Putamen (tissue), 1 donor: ENCODE measurements at places on chromosomes 2 and 18.
A peak's percentile ranks its signal among the peaks of the same experiment; 100 is the strongest.

DNA sequence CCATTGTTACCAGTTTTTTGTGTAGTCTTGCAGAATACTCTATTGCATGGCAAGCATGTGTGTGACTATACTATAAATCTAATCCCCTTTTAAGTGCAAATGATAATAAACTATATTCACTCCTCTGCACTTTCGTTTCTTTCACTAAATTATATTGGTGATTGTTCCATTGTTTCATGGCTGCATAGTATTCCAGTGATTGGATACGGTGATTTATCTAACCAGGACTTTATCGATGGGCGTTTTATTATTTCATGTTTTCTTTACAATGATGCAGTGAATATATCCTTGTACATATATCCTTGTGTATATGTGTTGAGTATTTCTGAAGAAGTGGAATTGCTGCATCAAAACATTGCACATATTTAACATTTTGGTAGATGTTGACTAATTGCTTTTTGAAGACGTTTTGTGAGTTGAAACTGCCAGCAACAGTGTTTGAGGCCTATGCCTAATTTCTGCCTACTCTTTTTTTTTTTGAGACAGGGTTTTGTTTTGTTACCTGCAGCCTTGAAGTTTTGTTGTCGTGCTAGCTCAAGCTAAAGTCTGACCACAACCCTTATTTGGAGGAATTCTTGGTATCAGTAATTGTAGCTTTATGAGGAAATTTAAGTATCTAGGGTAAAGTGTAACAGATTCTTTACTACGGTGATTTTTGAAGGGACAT lies 2.7 kb downstream of the MIB1 start:
- DNase-seq: no peak

DNA sequence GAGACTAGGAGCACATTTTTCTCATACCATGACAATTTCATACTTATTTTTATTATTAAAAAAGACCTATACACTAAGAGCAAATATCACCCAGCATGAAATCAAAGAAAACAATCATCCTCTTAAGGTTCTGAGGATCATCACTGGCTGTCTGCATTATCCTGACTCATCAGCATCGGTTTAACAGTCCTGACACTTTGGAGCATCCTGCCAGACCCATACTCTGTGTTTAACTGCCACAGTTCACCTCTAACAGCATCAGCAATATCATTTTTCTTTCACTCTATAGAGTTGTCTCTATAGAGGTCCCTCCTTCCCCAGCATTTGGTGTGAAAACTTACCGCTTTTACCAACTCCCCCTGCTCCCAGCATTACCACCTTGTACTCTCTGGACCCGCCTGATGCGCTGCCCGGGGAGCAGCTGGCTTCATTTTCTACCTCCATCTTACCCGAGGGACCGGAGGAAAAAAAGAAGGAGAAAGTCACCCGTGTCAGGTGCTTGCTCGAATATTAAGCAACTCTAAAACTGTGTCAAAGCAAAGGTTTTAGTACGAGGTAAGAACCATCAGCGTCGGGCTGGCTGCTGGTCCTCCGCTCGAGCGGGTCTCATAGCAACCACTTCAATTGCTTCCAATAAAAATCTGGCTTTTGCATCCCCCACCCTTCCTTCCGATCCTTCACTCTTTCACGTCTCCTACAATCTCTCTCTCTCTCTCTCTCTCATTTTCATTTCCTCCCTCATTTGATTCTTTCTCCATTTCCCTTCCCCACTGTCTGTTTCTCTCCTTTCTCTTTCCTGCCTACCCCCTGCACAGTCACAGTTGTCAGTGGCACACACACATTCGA lies at the start of gene RIT2:
Gene RIT2 (minus strand): TSS at position 610 of the 846 bp plus-strand sequence.
- no peak for DNase-seq

GRCh38 chr18:56112984-56113383 lies 525.0 kb upstream of the TCF4 start:
- no peak for DNase-seq

GRCh38 chr2:178924817-178925216 lies 117.6 kb upstream of the TTN start:
- DNase-seq: peak; percentile 34

DNA sequence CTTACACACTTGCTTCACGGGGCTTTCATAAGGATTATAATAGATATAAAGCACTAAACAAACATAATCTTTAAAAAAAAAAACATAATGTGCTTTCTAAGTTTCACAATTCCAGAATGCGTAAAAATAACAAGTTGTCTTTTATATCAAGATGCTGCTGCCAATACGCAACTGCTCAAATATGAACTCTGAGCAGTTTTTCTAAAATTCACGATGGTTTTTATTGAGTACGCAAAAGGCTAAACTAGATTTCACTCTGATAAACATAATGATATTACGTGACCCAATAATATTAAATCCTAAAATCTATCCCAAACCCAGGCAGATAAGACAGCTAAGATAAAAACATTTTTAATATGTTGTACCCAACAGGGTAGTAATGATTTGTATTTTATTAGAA lies 24.6 kb upstream of the MAT2A start:
- no peak for DNase-seq

- DNase-seq: no peak
Measured at GRCh38 chr2:34105006-34105767, 506.1 kb upstream of the FAM98A start.

DNA sequence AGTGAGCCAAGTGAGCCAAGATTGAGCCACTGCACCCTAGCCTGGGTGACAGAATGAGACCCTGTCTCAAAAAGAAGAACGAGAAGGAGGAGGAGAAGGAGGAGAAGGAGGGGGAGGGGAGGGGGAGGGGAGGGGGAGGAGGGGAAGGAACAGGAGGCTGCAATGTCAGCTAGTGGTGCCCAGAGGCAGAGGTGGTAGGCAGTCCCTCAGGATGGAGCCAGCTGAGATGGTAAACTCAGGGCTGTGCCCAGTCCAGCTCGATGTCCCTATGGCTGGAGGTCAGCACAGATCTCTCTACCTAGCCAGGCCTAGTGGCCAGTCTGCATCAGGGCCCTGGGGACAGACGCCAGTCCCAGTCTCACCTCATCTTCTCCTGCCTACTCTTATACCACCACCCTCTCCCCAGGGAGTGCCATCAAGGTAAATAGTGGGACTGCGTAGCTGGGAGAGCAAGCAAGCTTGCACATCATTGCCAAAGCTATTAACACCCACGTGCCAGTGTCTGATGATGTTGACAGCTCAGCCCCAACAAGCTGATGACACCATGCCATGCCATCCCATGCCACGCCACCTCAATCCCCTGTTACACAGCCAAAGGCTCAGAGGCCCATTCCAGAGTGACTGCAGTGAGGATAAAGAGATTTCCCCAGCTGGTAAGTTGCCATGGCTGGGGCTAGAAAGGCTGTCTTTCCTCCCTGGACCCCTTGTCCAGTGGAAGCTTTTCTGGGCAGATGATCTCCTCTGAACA lies 7.6 kb upstream of the PLB1 start:
- no peak for DNase-seq
